Ascending aorta (tissue), 2 donors: ENCODE measurements at places on chromosomes 3 and 15. TPM values are rescaled to one million over a fixed set of nuclear protein-coding genes. Genes with fewer than 3 reads are reported as not detected.

GRCh38 chr3:191141728-191142127 lies 57.3 kb upstream of the OSTN start:
- no peak overlapping the region for H3K27ac ChIP-seq
- no peaks in the 10 kb centered on the region for H3K36me3 ChIP-seq
- H3K27me3 ChIP-seq, result no peaks in the 10 kb centered on the region
- DNase-seq, result no peak
- H3K4me3 ChIP-seq, result no peak overlapping the region

GRCh38 chr3:195752546-195753331 lies 32.0 kb downstream of the MUC20 start:
- no peaks in the 10 kb centered on the region for H3K4me1 ChIP-seq
- no peak overlapping the region for H3K27ac ChIP-seq
- H3K4me3 ChIP-seq, result no peak overlapping the region
- no peaks in the 10 kb centered on the region for H3K36me3 ChIP-seq
- no peak for DNase-seq

DNA sequence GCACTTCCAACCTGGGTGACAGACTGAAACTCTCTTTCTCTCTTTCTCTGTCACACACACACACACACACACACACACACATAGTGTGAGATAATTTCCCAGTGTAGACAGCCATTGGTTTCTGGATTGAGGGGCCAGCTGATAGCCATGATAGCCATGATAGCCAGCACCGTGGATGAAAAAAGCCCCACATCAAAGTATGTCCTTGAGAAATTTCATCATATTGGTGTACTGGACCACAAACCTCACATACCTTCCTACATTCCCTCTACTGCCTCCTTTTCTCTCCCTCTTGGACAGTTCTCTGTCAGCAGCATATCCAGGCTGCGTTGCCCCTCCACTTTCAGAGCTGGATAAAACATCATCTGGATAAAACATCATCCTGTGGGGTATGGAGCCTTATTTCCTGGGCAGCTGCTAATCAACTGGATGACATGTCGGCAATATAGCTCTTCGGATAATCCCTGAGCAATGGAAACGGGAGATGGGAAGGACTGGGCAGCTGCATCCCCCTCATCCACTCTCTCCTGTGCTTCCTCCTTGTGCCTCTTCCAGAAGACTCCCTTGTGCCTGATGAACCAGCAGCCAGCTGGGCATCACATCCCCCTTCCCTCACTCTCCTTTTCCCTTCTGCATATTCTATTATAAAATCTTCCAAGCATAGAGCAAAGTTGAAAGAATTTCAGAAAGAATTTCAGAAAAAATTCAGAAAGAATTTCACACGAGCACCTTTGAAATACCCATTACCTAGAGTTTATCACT lies 39.3 kb downstream of the GRK7 start:
- no peak overlapping the region for H3K27ac ChIP-seq
- H3K27me3 ChIP-seq, result no peaks in the 10 kb centered on the region
- DNase-seq, result no peak
- no peaks in the 10 kb centered on the region for H3K4me1 ChIP-seq
- no peak overlapping the region for H3K4me3 ChIP-seq

Gene CSTA
- not detected for total RNA-seq

Gene GUCA1C
- not detected for total RNA-seq

DNA sequence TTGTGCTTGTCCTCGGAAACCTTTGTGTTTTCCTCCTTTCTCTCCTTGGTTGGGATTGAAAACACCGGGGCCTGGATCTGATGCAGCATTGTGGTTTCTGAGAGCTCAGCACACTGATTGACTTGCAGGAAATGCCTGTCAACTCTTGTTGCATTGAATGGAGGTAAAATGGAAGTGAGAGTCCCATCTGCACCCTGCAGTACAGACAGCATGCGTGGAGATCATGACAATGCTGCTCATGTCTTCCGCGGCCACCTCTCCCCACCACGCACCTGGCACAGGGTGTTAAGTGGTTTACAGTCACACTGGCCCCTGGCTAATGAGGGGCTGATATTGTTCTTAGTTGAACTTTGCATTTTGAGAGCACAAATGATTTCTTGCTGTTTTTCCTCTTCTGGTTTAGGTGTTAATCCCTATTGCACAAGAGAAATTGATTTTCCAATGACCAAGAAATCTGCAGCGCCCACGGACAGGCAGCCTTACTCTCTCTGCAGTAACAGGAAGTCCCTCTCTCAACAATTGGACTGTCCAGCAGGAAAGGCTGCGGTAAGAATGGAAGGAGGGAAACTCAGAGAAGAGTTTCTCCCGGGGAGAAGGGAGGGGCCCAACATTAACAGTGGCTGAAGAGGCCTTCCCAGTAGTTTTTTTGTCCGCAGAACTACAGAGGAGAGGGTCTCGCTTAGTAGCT lies 58.5 kb downstream of the STARD5 start:
- peaks cover 5% of the 10 kb centered on the region for H3K4me1 ChIP-seq
- H3K27me3 ChIP-seq, result no peaks in the 10 kb centered on the region
- H3K4me3 ChIP-seq, result peak overlapping the region; percentile 1
- H3K36me3 ChIP-seq, result no peaks in the 10 kb centered on the region
- H3K27ac ChIP-seq, result no peak overlapping the region
- no peak for DNase-seq

Gene PIK3R4
- 101 TPM for total RNA-seq

DNA sequence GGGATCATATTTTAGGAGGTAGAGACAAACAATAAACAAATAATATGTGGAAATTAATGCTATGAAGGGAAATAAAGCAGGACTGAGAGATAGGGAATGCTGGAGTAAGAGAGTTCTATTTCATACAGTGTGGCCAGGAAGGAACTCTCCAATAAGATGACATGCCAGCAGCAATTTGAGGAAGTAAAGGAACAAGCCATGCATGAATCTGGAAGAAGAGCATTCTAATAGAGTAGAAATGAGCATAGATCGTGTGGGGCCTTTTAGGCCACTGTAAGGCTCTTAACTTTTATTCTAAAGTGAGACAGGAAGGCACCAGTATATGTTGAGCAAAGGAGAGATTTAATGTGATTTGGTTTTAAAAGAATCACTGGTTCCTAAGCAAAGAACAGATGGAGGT lies 126.3 kb downstream of the DMXL2 start:
- DNase-seq, result no peak
- H3K27ac ChIP-seq, result no peak overlapping the region
- H3K4me3 ChIP-seq, result no peak overlapping the region
- H3K36me3 ChIP-seq, result no peaks in the 10 kb centered on the region

DNA sequence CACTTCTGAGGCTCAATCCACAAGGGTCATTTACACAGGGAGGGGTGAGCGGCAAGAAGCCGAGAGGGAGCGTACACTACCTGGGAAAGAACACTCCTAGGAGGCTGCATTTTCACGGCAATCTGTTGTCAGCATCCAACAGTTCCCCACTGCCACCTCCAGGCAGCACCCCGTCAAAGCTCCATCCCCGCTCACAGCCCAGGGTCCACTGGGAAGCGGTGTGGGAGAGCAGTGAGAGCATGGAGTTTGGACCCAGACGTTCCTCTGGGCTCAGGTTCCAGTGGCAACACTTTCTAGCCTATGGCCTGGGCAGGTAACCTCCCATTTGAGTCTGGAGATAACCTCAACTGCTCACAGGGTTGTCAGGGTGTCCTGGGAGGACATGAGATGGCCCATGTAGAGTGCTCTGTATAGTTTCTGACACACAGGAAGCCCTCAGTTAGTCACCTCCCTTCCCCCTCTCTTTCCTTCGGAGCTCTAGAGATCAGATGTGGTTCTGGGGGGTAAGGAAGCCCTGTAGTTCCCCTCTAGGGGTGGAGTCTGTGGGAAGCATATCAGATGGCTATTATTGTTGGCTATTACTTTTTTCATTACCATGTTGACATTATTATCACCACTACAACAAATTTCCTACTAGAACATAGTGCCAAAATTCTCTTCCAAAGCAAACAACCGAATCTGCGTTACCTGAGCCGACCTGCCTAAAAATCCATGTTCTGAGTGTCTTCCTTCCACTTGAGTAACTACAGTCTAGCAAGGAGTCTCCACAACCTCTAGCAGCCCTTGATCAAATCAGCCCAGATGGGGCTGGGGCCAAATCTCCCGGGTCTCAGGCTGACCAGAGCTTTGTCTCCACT lies 29.1 kb downstream of the RUVBL1 start:
- no peak overlapping the region for H3K4me3 ChIP-seq
- H3K4me1 ChIP-seq, result peaks cover 3% of the 10 kb centered on the region
- no peak overlapping the region for H3K27ac ChIP-seq

Gene CHRNA5
- not detected for total RNA-seq

- peak; percentile 84 for DNase-seq
- H3K36me3 ChIP-seq, result no peaks in the 10 kb centered on the region
- no peaks in the 10 kb centered on the region for H3K27me3 ChIP-seq
- peaks cover 29% of the 10 kb centered on the region for H3K4me1 ChIP-seq
- H3K27ac ChIP-seq, result peak overlapping the region; percentile 54
- H3K4me3 ChIP-seq, result no peak overlapping the region
Observed at GRCh38 chr15:88708655-88709054, 69.8 kb downstream of the ISG20 start.

GRCh38 chr3:175479175-175479574 lies 620.0 kb downstream of the NAALADL2 start:
- no peaks in the 10 kb centered on the region for H3K36me3 ChIP-seq
- H3K4me3 ChIP-seq, result no peak overlapping the region
- H3K4me1 ChIP-seq, result no peaks in the 10 kb centered on the region
- no peak for DNase-seq

Gene CLDN1
- 0.53 TPM for total RNA-seq

- no peaks in the 10 kb centered on the region for H3K4me1 ChIP-seq
- no peaks in the 10 kb centered on the region for H3K36me3 ChIP-seq
- H3K27me3 ChIP-seq, result no peaks in the 10 kb centered on the region
- no peak for DNase-seq
- no peak overlapping the region for H3K27ac ChIP-seq
Observed at GRCh38 chr3:172853921-172854666, 103.6 kb downstream of the ECT2 start.

Gene KBTBD13
- total RNA-seq, result 0.21 TPM

- H3K4me3 ChIP-seq, result peak overlapping the region; percentile 80
- no peaks in the 10 kb centered on the region for H3K27me3 ChIP-seq
- DNase-seq, result no peak
- H3K27ac ChIP-seq, result peak overlapping the region; percentile 83
- peaks cover 22% of the 10 kb centered on the region for H3K36me3 ChIP-seq
- H3K4me1 ChIP-seq, result no peaks in the 10 kb centered on the region
Observed at GRCh38 chr3:194671511-194671899, 486 bp downstream of the LSG1 start.

GRCh38 chr3:170651260-170651845 lies 65.5 kb upstream of the SLC7A14 start:
- no peaks in the 10 kb centered on the region for H3K36me3 ChIP-seq
- no peaks in the 10 kb centered on the region for H3K27me3 ChIP-seq
- H3K4me3 ChIP-seq, result no peak overlapping the region
- DNase-seq, result no peak
- H3K27ac ChIP-seq, result no peak overlapping the region

GRCh38 chr3:167559924-167560323 lies 86.1 kb upstream of the SERPINI2 start:
- H3K4me3 ChIP-seq, result no peak overlapping the region
- no peaks in the 10 kb centered on the region for H3K4me1 ChIP-seq
- DNase-seq, result no peak
- H3K27ac ChIP-seq, result no peak overlapping the region
- no peaks in the 10 kb centered on the region for H3K27me3 ChIP-seq
- H3K36me3 ChIP-seq, result no peaks in the 10 kb centered on the region

DNA sequence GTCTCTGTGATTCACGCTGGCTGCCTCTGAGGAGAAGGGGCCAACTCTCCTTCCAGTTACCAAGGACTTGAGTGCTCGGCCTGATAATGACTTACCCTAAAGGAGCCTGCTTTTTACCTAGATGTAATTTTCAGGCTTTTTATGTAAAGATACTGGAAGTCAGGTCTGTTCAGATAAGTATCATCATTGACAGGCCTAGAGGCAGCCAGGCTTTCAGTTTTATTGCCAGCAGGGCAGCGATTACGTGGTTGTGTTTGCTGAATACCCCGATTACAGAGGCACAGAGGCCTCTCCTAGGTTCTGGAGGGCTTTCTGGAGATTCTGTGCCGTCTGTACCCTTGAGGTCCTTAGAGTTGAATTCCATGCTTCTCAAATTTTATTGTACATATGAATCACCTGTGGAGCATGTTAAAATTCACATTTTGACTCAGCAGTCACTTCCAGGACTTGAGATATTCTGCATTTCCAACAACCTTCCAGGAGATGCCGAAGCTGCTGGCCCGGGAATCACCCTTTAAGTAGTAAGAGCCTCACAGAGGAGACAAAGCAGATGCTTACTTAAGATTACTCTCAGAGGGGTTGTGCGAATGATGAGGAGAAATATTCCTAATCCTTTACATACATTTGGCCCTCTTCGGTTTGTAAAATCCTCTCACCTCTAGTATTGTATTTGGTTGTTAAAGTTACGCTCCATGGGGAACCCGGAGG lies 160.1 kb upstream of the BHLHE40 start:
- H3K27me3 ChIP-seq, result no peaks in the 10 kb centered on the region
- no peak overlapping the region for H3K4me3 ChIP-seq
- no peak for DNase-seq
- H3K4me1 ChIP-seq, result no peaks in the 10 kb centered on the region

Gene PROS1
- 44.2 TPM for total RNA-seq

DNA sequence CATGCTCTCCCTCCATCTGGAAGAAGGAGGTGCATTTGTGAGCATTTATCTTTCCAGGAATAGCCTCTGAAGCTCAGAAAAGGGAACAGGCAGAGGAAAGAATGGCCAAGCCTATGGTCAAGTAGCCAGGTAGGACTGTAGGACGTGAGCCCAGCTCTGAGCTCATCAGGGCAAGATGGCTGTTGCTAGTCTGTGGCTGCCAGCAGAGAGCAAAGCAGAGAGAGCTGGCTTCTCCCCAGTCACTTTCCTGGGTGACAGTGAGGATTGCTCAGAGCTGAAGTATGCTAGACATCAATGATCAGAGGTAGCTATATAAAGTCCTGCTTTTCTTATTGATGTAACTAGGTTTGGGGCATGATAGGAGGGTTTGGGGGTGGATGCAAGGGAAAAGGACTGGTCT lies 146.1 kb upstream of the SLC24A5 start:
- H3K4me1 ChIP-seq, result no peaks in the 10 kb centered on the region
- H3K4me3 ChIP-seq, result no peak overlapping the region
- H3K27me3 ChIP-seq, result no peaks in the 10 kb centered on the region
- H3K36me3 ChIP-seq, result no peaks in the 10 kb centered on the region

DNA sequence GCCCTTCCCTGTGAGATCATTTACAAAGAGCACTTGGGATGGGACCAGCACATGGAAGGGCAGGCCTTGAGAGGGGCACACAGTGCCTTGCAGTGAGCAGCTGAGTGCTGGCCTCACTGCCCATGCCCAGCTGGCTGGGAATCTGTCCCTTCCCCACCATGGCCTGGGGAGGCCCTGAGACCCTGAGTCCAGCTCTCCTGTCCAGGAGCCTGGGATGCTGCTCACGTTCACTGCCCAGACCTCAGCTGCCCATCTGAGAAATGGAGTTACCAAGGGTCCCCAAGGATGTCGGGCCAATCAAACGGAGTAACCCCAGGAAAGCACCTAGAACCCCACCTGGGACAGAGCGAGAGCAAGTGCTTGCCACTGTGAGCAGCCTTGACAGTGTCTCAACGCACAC lies 35.6 kb downstream of the WNT7A start:
- no peak overlapping the region for H3K4me3 ChIP-seq
- no peaks in the 10 kb centered on the region for H3K27me3 ChIP-seq
- no peak overlapping the region for H3K27ac ChIP-seq
- H3K36me3 ChIP-seq, result no peaks in the 10 kb centered on the region

Gene PP2D1
- total RNA-seq, result not detected

- DNase-seq, result no peak
- H3K27ac ChIP-seq, result no peak overlapping the region
- H3K27me3 ChIP-seq, result no peaks in the 10 kb centered on the region
- H3K4me3 ChIP-seq, result no peak overlapping the region
- H3K4me1 ChIP-seq, result peaks cover 7% of the 10 kb centered on the region
- peaks cover 74% of the 10 kb centered on the region for H3K36me3 ChIP-seq
Observed at GRCh38 chr15:72202302-72202701, 4.7 kb upstream of the GRAMD2A start.

Gene LMLN
- 0.32 TPM for total RNA-seq

Gene CPN2
- not detected for total RNA-seq
